Foreskin keratinocyte (primary cell): ENCODE measurements at places on chromosomes 5 and 9. TPM values are rescaled to one million over a fixed set of nuclear protein-coding genes. Genes with fewer than 3 reads are reported as not detected.
A peak's percentile ranks its signal among the peaks of the same experiment; 100 is the strongest.

Gene ECSCR
- not detected in 2 replicates for total RNA-seq

Gene NR4A3
- 0.04 and 0.07 TPM in 2 replicates for total RNA-seq

DNA sequence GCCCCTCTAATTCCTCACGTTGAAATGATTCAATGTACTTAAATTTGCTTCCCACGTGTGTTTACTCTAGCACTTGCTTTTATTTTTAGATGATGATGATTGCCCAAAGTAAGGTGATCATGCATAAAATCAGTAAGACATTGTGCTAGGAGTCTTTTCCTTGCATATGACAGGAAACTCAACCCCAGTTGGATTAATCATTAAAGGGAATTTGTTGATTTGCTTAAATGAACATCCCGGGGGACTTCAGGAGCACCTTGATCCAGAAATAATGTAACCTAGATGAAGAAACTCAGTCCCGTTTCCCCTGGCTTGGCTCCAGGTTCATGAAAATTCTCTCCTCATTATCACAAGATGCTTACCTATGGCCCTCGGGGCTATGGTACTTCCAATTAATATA is 106.1 kb upstream of the STC2 start:
- DNase-seq, result no peak

DNA sequence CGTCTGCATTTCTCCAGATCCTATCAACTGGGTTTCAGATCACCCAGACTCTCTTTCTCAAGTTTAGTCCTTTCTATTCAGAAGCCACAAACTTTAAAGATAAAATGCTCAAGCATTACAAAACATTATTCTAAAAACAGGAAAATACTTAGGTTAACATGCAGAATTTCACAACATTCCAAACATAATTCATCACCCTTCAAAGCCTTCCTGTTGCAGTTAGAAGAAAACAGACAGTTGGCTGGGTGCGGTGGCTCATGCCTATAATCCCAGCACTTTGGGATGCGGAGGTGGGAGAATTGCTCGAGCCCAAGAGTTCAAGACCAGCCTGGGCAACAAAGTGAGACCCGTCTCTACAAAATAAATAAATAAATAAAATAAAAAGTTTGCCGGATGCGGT is 7.7 kb upstream of the OCLN start:
- peak; percentile 10 for DNase-seq

GRCh38 chr5:122101636-122102285 is 23.7 kb upstream of the LOX start:
- DNase-seq, result no peak

DNA sequence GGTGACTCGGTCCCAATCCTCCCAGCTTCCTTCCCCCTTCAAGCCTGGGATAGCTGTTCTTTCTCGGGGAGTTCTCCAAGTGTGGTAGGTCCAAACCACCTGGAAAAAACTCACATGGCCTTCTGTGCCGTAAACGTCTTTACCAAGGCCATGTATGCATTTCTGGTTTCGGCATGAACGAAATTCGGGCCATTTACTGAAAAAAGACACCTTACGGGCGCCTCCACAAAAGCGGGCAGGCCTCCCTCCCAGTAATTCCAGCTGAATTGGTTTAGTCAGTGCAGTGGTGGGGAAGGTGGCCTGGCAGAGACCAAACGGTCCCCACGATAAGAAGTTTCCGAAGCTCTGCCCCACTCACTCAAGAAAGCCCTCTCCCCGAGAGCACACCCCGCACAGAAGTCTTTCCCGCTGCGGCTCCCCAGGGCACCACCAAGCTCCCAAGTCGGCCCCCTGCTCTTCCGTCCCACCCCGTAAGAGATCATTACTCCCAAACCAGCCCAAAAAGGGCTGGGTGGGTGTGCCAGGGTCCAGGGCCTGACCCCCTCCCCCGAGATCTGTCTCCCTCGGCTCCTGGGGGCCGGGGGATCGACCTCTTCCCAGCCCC is 86.3 kb upstream of the MELK start:
- DNase-seq, result no peak

GRCh38 chr5:132394667-132395259 is 25.3 kb downstream of the SLC22A5 start:
- DNase-seq, result no peak

DNA sequence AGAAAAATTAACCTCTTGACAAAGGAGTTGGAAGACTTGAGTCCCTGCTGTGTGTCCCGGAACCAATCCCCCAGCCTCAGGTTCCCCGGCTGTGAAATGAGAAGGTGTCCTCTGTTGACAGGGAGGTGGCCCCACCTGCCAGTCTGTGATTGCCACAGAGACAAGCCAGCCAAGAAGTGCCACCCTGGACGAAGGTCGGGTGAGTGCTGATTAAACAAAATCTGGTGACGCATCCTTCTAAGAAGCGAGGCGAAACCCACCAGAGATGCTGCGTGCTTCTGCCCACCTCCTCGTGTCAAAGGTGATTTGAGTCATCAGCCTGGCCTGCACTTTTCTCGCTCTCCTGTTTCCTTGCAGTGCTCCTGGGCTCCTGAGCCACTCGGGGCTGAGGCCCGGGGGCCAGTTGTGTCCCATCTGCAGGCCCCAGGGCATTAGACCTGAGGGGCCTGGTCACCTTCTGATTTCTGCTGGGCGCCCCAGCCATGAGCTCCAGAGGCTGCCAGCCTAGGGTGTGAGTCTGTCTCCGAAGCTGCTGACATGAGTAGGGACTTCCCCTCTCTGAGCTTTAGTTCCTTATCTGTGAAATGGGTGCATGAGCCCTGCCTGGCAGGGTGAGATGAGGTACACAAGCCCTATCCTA is 28.7 kb downstream of the NEK6 start:
- no peak for DNase-seq
